Fibroblast of skin of right biceps (primary cell): ENCODE measurements at places on chromosomes 12 and 14.
A peak's percentile ranks its signal among the peaks of the same experiment; 100 is the strongest.

DNA sequence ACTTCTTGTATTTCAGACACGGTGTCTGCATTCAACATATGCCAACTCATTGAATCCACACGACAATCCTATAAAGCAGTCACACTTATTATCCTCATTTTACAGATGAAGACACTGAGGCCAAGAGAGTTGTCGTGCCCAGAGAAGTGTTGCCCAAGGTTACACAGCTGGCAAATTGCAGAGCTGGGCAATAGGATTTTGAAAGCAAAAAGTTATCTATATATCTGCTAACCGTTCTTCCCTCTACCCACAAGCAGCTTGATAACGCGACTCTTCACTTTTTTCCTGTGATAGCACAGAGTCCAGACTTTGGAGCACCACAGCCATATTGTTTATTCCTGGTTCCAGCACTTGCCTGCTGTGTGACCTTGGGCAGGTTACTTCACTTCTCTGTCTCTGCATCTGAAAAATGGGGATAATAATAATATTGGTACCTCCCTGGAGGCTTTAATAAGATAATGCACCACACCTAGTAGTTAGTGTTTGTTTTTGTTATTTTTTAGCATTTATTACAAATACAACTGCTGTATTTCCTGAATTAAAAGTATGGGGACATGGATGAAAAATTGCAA, 82.2 kb downstream of the CHST11 start:
- no peak for DNase-seq

DNA sequence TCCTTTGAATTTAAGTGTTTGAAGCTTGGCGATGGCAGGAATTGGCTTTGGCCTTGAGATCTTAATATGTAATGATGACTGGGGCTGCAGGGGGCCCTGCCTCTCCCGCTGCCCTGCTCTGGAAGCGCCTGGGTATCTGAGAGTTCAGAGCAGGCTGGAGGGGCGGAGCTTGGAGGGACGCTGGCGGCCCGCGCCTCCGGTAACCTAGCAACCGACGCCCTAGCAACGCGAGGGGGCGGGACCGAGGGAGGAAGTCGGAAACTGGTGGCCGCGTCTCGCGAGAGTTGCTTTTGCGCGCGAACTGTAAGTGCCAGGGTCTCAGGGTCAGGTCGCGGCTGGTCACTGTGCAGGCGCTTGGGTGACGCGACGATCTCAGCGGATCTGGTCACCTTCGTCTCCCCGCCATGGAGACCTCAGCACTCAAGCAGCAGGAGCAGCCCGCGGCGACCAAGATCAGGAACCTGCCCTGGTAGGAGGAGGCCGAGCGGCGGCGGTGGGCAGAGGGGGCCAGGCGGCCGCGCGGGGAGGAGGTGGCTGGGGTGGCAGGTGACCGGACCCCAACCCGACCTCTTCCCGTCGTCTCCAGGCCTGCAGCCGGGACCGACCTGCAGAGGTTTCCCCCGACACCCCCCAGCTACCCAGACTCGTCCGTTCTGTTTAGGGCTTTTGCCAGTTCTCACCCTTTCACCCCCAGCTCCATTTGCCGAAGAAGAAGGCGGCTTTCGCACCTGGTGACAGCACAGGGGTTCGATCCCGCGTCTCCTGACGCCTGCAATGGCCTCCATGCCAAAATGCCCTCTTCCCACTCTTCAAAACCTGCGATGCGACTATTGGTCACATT, at the start of gene RFC5:
TSS of gene RFC5 (plus strand) at position 280 of the 841 bp plus-strand sequence. CDS start at position 405, 125 bp downstream.
- peak; percentile 96 for DNase-seq

GRCh38 chr12:3834774-3835173, 38.4 kb downstream of the PARP11 start:
- no peak for DNase-seq

DNA sequence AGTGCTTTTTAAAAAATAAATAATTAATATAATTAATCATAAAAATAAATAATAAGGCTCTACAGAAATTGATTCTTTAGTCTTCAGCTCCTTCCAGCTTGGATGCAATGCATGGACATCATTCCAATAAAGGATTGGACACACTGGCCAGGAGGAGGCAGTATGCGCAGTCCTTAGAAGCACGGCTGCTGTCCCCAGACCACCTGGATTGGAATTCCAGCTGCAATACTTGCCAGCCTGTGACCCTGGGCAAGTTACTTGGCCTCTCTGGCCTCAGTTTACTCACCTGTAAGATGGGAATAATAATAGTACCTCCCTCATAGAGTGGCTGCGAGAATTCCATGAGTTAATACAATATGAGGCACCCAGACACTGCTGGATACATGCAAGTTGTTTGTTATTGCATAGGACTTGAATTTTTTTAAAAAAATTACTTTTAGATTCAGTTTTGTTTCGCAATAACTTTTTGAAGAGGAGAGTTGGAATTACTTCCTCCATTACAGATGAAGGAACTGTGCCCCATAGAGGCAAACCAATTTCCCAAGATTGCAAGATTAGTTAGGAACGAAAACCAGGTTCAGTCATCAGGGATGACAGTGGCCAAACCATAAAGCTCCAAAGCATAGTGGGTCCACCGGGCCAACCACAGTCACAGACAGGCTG, 12.2 kb downstream of the RPH3A start:
- no peak for DNase-seq

- peak; percentile 54 for DNase-seq
Measured at GRCh38 chr14:61179061-61179690, 102.0 kb downstream of the TMEM30B start.

DNA sequence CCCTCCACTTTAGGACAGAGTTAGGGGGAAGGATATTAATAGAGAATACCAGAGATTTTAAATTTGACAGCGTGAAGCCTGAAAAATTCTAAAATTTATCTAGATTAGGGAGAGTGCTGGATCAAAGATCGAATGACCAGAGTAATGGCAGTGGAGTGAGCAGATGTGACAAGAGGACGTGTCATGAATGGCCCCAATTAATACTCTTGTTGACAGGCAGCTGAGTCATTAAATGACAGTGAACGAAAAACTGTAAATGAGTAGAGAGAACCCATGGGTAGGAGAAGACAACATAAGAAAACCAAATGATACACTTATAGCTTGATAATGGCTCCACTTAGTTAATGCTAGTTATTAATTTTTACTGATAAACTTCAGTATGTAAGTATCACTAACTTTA, 73.9 kb upstream of the PLEKHA5 start:
- no peak for DNase-seq

GRCh38 chr14:58737511-58737910, 99.7 kb downstream of the DACT1 start:
- DNase-seq = no peak

DNA sequence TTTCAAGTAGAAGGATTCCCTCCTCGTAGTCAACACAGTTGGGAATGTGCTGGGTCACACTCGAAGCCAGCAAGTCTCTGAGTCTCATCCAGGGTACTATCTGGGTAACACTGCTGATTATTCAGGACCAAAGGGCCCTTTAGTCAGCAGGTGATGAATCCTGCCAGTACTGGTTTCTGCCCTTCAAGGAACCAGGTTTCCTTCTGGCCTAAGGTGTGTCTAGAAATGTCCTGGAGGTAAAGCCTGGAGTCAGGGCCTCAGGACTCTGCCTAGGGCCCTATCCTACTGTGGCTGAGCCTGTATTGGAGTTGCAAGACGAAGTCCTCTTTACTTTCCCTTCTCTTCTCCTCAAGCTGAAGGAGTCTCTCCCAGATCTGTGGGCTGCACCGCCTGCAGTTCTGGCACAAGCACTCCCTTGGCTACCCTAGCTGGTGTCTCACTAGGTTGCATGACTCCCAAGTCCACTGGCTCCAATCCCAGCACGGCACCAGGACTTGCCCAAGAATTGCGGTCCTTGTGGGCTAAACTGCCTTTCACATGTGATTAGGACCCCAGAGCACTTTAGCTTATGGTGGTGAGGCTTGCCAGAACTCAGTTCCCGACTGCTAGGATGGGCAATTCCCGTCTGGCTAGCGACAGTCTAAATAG, 193.7 kb upstream of the PDE3A start:
- no peak for DNase-seq

- no peak for DNase-seq
Measured at GRCh38 chr14:63972323-63972932, 119.6 kb downstream of the SYNE2 start.

DNA sequence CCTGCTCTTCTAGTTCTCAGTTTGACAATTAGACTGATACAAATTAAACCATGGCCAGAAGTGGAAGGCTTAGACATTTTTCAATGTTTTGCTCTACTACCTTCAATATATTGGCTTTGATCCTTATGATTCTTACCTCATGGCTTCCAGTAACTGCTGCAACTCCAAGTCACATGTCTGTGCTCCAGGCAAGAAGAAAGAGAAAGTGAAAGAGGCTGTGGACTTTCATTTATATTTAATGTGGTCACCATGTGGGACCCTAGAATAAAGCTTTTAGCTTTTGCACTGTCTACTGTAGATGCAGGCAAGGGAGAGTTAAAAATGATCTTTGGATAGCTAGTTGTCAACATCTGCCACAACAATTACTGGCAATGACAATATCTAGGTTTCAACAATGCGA, 214.3 kb upstream of the PDE3A start:
- DNase-seq = no peak

DNA sequence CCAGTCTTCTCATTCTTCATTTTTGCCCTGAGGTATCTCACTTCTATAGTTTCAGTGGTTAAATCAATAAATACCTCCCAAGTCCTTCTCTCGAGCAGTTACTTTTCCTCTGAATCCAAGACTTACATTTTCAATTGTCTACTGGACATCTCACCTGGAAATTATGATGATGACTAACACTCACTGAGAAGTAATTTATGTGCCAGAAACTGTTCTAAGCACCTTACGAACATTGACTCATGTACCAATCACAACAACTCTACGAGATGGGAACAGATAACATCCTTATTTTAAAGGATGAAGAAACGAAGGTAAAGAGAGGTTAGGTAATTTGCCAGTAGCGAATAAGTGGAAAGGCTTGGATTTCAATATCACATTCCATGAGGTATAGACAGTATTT, 94.1 kb downstream of the EML5 start:
- DNase-seq = no peak

DNA sequence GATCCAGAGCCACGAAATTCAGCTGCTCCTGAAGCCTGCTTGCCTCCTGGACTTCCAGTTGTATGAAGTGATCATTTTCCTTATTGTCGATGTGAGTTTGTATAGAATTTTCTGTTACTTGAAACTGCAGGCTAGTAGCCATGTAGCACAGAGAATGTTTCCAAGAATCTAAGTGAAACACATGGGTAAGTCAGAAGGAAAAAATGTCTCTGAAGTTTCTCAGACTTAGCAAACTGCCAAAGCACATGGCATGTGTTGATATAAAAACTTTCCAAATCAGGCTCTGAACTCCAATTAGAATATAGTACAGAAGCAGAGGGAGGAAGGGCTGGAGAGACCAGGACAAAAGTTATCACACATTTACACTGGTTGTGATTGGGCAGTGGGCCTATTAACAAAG, 9.8 kb upstream of the PCNX1 start:
- peak; percentile 88 for DNase-seq

- DNase-seq = no peak
Measured at GRCh38 chr12:104486943-104487819, 30.4 kb downstream of the CHST11 start.

DNA sequence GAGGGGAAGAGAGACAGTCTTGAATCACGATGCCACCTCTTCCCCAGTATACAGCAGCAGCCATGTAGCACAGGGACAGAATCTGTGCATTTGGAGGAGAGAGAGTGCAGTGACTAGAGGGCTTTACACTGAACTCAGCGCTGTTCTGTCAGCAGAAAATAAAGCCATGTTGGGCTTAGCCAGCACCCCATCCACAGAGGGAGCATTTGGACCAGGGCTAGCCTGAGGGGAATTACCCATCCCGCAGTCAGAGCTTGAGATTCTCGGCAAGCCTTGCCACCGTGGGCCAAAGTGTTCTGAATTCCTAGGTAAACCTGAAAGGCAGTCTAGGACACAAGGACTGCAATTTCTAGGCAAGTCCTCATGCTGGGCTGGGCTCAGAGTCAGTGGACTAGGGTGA, 120.4 kb upstream of the CNOT2 start:
- DNase-seq = no peak

DNA sequence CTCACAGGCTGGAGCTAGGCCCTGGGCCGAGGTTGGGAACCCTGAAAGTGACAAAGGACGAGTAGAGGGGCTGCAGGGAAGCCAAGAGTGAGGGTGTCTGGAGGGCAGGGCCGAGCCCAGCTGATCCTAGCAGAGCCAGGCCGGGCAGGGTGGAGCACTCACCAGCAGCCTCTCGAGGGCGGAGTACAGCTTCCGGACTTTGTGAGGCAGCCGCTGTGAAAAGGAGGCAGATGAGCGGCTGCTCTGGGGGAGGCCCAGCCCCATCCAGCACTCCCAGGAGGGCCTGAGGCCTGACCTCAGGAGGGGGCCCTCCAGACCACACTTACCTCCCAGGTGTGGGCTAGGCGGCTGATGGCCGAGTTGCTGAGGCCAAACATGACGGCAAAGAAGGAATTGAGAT, 14.7 kb upstream of the ENDOU start:
- DNase-seq = no peak

DNA sequence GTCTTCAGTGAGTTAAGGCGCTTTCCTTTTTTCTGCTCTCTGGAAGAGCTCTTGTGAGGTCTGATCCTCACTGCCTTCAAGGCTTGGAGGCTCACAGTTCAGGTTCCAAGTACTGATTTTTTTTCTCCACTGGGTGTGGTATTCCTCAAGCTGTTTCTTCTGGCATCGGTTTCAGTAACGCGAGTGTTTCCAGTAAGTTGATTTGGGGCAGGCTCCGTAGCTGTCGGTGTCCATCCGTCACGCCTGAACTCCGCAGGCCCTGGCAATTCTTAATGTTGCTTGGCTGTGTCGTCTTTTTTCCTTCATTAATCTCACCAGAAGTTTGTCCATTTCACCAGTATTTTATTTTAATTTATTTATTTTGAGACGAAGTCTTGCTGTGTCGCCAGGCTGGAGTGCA, 30.6 kb downstream of the LRCOL1 start:
- DNase-seq = no peak

DNA sequence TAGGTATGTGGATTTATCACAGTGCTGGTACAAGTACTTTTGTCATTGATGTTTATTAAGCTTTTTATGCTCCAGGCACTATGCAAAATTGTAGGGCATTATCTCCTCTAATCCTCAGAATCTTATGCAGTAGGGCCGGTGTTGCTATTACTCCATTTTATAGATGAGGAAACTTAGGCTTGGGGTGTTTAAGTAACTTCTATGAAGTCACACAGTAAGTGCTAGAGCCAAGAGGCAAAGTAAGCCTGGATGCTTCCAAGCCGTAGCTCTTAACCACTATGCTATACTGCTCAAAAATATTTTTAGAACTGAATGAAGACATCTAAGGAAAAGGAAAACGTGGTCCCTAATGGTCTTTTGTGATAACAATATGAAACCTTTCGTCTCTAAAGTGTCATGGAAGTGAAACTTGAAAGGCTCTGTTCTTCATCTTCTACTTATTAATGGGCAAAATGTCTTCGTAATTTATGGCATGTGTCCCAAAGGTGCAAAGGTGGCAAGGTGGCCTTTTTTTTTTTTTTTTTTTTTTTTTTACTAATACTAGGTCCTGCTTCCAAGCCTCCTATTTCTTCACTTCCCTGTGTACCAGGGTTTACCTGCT, 85.2 kb downstream of the ETV6 start:
- no peak for DNase-seq

- no peak for DNase-seq
Measured at GRCh38 chr12:13000616-13000924, 505 bp upstream of the HEBP1 start.
